Tongue (tissue), 3 donors: ENCODE measurements at places on chromosomes 7 and 10.

DNA sequence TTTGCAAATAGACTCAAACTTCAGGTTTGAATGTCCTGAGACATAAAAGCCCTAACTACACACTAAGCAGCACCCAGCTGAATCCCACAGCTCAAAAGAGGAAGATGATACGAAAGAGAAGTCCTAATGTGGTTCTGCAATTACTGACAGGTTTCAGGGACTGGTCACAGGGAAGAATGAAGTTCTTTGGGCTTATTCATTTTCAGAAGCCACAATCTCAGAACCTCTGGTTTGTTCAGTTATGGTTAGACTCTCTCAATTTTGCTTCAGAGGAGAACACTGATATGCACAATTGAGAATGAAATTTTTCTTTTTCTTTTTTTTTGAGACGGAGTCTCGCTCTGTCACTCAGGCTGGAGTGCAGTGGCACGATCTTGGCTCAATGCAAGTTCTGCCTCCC, 94.6 kb upstream of the FAM180A start:
- no peak for DNase-seq

GRCh38 chr7:38542156-38542555, 89.0 kb downstream of the AMPH start:
- no peak for DNase-seq

DNA sequence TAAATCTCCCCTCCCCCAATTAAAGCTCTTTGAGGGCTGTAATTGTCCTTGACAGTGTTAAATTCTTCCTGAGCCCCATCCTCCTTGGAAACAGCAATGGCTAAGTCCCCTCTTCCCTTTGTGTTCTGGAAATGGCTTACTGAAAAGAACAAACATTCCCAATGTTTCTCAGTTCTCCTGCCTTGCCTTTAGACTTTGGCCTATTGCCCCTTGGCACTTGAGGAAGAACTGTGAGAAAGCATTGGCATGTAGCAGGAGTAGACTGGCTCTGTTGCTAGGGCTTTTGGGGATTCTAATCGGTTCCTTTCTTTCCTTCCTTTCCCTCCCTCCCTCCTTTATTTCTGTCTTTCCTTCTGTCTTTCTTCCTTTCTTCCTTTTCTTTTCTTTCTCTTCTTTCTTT, 463.3 kb upstream of the PODXL start:
- no peak for DNase-seq

GRCh38 chr7:28078036-28078901, 102.3 kb downstream of the JAZF1 start:
- peak; percentile 78 for DNase-seq

- peak; percentile 69 for DNase-seq
Observed at GRCh38 chr7:101169838-101170551, 4.6 kb upstream of the VGF start.
